ENCODE measurements at places on chromosomes 7 and 10.

GRCh38 chr10:9253121-9253520 lies 1198.6 kb downstream of the GATA3 start:
- DNase-seq: no peak

DNA sequence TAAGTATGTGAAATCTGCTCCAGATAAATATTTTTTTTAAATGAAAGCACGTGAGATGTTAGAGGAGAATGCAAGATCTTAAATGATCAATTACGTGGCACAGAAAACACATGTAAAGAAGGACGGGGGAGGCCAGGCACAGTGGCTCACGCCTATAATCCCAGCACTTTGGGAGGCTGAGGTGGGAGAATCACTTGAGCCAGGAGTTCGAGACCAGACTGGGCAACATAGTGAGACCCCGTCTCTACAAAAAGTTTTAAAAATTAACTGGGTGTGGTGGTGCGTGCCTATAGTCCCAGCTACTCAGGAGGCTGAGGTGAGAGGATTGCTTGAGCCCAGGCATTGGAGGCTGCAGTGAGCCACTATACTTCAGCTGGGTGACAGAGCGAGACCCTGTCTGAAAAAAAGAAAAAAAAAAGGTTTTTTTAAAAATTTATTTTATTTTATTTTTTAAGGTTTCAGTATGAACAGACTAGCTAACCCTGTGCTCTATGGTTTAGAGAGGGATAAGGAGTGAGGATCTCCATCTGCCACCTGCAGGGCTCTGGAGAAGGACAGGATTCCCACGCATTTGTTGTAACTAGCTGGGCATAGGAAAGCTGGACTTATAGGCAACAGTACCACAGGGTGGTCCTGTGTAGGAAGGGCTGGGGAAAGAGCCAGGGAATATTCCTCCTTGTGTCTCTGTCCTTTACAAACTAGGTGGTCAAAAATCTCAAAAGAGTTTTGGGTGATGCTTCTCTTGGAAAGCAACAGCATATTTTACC lies 113.2 kb downstream of the SPAG6 start:
- no peak for DNase-seq

DNA sequence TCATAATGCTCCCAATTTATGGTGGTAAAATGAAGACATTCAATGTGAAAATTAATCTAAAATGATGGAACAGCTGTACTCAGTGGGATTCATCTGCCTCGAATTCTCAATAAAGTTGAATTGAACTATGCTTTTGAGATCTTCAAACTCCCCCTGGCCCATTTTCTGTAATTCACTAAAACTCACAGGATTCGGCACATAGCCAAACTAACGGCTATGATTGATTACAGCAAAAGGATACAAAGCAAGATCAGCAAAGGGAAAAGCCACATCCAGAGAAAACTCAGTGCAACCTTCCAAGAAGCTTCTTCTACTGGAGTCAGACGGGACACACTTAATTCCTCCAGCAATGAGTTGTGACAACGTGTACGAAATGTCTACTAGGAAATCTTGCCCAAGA lies 307.5 kb downstream of the CNTNAP2 start:
- no peak for DNase-seq

DNA sequence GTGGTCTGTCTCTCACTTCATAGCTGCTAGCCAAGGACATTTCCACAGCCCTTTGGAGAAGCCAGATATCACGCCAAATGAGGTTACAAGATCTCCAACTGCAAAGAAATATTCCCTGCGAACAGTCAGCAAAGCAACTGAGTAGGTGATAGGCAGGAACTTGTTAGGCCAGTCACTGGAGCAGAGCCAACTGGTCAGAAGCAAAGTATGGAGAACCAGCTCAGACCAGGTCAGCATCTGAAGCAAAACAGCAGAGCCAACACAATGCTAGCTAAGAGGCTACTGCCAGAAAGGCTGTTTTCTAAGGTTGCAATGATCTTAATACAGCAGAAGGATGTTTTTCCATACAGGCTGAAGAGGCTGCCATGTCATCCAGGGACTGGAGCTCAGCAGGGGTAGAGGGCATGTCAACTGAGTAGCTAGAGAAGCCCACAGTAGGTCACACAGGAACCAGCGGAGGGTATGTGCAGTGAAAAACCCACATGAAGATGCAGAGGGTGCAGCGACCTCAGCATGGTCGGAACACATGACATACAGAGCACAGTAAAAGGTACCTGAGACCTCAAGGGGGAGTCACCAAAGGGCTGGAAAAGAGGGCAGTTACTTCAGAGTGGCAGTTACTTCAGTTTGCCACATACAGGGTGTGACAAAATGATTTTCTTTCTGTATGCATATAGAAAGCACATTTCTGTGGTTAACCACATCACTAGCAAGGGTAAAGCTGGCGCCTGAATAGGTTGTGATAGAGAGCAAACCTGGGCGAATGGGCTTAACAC lies 8.9 kb downstream of the SEC31B start:
- no peak for DNase-seq

DNA sequence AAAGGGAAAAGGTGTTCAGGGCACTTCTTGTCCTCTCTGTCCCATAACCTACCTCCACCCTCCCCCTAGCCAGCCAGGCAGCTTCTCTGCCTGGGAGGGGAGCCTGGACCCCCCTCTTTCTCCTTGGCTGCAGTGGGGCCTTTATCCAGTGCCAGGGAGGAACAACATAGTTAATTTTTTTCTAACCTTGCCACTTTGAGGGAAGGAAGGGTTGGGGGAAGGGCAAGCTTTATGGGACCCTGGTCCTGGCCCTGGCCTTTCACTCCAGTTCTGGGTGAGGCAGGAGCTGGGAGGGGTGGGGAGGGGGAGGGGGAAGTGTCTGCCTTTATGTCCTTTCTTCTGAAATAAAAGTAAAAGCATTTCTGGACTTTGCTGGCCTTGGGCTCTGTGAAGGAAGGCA lies 4.5 kb downstream of the VGF start:
- no peak for DNase-seq
